ENCODE measurements at places on chromosomes 3 and 15.
A peak's percentile ranks its signal among the peaks of the same experiment; 100 is the strongest.

GRCh38 chr3:31159331-31160039, 265.0 kb upstream of the GADL1 start:
- no peak for DNase-seq

GRCh38 chr15:42274702-42274989, 1.4 kb upstream of the TMEM87A start:
- DNase-seq: no peak

- no peak for DNase-seq
Observed at GRCh38 chr15:84598250-84598649, 2.6 kb upstream of the ZSCAN2 start.

- no peak for DNase-seq
Observed at GRCh38 chr15:29051422-29051821, 165.6 kb downstream of the APBA2 start.

GRCh38 chr3:86967062-86967461, 23.9 kb downstream of the VGLL3 start:
- DNase-seq: no peak

- DNase-seq: no peak
Observed at GRCh38 chr3:157066335-157067098, 93.4 kb downstream of the CCNL1 start.

- peak; percentile 39 for DNase-seq
Observed at GRCh38 chr15:26864664-26865191, 2.1 kb upstream of the GABRA5 start.

- no peak for DNase-seq
Observed at GRCh38 chr3:57731311-57731710, 24.8 kb upstream of the SLMAP start.

Data from activated CD4-positive, alpha-beta T cell treated with anti-CD3 and anti-CD28 coated beads for 36 hours (primary cell).